NB4 (cell line): ENCODE measurements at places on chromosomes 5 and 9.

- peak; percentile 7 for DNase-seq
Observed at GRCh38 chr5:34735491-34736426, 79.6 kb downstream of the RAI14 start.

DNA sequence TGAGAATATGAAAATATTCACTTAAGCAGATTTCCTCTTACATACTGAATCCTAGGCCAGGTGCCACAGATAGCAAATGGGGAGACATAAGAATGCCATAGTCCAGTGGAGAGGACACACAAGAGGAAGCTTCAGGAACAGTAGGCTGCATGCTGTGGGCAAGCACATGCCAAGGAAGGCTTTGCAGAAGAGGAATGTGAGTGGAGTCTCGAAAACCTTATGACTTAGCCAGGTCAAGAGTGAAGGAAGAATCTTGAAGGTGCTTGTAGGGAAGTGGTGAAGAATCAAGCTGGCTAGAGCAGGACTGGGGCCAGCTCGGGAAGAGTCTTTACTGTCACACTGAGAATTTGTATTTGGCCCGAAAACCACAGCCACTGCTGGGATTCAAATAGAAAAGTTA lies 20.4 kb downstream of the RPS23 start:
- no peak for DNase-seq

DNA sequence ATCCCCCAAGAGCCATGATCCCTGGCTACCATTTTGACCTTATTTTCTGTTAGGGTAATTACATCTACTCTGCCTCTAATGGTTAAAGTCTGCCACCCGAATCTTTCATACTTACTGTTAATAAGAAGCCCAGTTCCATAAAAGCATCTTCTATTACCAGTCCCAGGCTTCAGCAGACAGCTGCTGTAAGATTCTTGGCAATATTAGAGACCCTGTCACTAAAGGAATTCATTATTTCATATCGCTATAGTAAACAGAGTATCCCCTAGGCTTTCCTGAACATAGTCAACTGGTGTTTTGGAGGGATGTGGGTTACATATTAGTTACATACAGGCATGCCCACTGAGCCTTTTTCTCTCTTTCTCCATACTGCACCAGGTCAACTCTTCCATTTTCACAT lies 608.7 kb upstream of the SEMA6A start:
- DNase-seq = no peak

DNA sequence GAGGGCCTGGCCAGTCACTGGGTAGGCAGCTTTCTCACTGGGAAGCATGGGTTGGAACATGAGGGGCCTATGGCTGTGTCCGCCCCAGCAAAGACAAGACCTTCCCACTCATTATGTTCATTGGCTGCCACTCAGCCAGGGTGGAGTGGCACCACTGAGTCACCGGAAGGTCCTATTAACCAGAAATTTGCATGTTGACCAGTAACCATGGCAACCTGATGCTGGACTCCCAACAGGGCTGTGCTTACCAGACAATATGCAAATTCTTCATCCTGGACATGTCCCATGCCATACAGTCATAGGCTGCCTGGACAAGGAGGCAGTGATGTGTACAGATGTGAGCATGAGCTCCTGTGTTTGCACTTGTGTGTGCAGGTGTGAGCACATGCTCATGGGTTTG lies 66.7 kb downstream of the PSD2 start:
- DNase-seq = no peak

DNA sequence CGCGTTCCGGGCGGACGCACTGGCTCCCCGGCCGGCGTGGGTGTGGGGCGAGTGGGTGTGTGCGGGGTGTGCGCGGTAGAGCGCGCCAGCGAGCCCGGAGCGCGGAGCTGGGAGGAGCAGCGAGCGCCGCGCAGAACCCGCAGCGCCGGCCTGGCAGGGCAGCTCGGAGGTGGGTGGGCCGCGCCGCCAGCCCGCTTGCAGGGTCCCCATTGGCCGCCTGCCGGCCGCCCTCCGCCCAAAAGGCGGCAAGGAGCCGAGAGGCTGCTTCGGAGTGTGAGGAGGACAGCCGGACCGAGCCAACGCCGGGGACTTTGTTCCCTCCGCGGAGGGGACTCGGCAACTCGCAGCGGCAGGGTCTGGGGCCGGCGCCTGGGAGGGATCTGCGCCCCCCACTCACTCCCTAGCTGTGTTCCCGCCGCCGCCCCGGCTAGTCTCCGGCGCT lies at the start of gene DAPK1:
DAPK1 (plus strand) TSS at position 264 of the 442 bp plus-strand sequence. CDS start 1,211 bp downstream, outside the sequence.
- no peak for DNase-seq

GRCh38 chr5:76732405-76733048 lies 16.6 kb downstream of the F2R start:
- DNase-seq = no peak

DNA sequence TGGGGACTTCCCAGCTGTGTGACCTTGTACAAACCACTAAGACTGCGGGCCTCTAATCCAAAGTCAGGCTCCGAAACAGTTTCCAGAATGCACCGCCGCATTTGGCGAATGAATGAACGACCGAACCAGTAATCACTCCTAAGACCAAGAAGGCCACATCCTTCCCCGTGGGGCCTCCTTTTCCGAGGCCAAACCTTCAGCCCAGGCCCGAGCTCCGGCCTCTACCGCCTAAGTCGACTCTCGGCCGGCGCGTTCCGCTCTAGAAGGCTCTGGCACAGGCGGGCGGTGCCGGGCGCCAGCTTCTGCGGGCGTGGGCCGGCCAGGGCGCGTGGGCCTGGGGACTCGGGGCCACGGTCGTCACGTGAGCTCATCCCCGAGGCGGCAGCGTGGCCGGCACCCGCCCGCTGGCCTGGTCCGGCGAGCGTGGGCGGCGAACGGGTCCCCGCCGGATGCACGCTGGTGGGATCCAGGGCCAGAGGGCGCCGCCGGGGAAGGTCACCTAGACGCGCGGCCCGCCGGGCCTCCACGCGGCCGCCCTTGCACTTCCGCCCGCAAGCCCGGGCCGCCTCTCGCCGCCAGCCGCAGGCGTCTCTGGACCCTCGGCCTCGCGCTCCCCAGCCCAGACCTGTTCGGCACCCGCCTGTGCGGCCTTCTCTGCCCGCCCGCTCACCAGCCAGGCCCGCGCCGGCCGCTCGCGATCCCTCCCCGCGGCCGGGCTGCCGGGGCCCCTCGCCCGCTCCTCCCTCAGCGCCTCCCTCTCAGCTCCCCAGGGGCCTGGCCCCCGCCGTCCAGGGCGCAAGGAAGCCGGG lies 754 bp downstream of the VDAC1 start:
- DNase-seq = peak; percentile 60

- DNase-seq = no peak
Observed at GRCh38 chr5:64838376-64838775, 69.6 kb downstream of the CWC27 start.

GRCh38 chr5:65018763-65019162 lies 250.0 kb downstream of the CWC27 start:
- DNase-seq = no peak

- DNase-seq = no peak
Observed at GRCh38 chr5:2256691-2257280, 374.1 kb upstream of the IRX4 start.

DNA sequence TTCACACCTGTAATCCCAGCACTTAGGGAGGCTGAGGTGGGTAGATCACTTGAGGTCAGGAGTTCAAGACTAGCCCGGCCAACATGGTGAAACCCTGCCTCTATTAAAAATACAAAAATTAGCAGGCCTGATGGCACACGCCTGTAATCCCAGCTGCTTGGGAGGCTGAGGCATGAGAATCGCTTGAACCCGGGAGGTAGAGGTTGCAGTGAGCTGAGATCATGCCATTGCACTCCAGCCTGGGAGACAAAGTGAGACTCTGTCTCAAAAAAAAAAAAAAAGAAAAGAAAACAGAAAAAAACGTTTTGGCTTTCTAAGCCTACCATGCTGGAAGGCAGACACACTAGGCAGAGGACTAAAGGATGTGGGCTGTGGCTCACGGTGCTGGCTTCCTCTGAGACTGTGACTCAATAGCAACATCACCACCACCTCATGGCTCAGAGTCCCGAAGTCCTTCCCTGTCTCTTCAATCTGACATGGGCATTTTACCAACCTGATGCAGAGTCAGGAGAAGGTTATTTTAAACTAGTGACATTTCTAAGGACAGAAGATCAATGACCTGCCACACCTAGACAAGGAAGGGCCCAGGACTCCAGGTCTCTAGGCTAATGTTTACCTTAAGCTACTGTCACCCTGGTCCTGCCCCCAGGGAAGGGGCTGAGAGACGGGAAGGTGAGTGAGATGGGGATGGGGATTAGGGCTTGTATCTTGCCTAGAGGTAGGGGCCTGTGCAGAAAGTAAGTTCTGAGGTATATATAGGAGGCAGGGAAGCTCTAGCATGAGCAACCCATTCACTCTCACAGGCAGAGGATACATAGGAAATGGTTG lies 3.7 kb downstream of the ECSCR start:
- DNase-seq = peak; percentile 89

GRCh38 chr5:92635001-92635461 lies 946.0 kb downstream of the NR2F1-AS1 start:
- DNase-seq = no peak

GRCh38 chr9:126505697-126506346 lies 107.9 kb upstream of the LMX1B start:
- no peak for DNase-seq

DNA sequence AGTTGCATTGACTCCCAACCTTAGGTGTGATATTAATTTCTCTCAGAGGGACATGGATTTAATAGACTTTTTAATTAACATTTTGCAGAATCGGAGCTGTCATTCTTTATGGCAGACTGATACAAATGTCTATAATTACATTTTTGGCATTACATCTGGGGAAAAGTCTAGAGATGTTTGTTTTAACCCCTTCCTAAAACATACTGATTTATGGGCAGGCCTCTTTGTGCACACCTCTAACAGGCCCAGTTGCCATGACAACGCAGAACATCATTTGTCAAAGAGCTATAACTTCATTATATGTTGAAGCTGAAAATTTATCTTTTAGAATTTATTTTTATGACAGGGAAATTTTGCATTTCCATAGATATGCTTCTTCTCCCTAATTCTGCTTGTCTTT lies 158.5 kb downstream of the NTRK2 start:
- DNase-seq = no peak

DNA sequence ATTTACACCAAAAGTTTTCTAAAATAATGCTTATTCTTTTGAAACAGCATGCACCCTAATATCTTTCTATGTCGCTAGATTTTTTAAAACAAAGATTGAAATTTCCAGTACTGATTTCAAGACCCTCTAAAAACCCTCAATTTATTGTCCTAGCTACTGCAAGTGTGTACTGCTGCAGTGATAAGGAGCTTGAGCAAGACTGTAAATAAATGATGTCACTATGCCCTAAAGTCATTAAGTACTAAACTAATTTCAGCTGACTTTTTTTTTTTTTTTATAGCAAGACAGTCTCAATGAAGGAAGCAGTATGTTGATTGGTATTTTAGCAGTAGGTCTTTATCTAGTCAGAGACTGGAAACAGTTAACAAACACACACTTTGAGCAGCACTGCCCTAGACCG lies 12.2 kb upstream of the MIER3 start:
- DNase-seq = no peak

DNA sequence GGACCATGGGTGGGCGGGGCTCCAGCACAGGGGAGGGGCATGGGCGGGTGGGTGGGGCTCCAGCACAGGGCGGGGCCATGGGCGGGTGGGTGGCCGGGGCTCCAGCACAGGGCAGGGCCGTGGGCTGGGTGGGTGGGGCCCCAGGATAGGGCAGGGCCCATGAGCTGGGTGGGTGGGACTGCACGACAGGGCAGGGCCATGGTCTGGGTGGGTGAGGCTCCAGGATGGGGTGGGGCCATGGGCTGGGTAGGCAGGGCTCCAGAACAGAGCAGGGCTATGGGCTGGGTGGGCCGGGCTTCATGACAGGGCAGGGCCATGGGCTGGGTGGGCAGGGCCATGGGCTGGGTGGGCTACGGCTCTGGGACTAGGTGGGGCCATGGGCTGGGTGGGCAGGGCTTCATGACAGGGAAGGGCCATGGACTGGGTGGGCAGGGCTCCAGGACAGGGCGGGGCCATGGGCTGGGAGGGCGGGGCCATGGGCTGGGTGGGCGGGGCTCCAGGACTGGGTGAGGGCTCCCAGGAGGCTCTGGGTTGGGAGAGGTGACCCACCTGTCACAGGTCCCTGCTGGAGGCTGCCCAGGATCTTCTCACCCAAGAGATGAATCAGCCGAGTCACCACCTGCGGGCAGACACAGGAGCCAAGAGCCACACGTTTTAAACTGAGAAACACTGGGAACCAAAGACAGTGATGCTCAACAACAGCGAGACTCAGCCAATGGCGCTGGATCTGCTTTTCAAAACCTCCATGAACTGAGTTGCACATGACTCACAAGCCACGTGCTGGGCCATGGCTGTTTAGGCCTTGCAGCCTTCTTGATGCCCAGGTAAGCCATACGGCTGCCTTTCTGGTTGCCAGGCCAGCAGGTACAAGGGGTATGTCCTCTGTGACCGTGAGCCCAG lies 33.6 kb upstream of the NSMF start:
- DNase-seq = peak; percentile 56

- no peak for DNase-seq
Observed at GRCh38 chr5:58069846-58070245, 390.0 kb downstream of the PLK2 start.

- no peak for DNase-seq
Observed at GRCh38 chr9:131238402-131239021, 37.8 kb downstream of the FAM78A start.

DNA sequence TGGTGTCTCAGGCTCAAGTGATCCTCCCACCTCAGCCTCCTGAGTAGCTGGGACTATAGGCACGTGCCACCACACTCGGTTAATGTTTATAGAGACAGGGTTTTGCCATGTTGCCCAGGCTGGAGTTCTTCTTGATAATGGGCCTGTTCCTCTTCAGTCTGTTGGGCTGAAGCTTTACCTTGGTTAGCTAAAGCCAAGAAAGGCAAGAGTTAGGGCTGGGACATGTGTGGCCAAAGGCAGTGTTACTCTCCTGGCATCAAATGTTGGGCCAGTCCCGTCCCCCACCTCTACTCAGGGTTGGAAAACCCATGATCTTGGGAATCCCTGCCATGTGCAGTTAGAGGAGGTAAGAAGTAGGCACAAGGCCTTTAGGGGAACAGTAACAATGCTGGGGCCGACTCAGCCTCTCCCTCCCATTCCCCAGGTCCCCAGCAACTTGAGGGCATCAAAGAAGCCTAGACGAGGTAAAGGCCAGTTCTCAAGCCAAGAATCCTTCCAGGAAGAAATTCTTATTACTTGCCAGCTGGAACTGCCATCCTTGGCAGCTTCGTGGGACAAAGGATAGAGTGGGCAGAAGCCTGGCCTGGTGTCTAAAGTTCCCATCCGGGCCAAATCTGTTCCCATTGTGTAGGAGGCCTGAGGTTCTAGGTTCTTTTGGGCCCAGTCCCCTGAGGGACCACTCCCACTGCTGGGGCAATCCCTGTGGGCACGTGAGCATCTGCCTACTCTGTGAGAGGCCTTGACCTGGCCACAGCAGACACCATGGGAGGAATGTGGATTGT lies 4.5 kb downstream of the EGR1 start:
- DNase-seq = no peak

GRCh38 chr5:5492087-5492933 lies 69.8 kb downstream of the ICE1 start:
- peak; percentile 76 for DNase-seq

DNA sequence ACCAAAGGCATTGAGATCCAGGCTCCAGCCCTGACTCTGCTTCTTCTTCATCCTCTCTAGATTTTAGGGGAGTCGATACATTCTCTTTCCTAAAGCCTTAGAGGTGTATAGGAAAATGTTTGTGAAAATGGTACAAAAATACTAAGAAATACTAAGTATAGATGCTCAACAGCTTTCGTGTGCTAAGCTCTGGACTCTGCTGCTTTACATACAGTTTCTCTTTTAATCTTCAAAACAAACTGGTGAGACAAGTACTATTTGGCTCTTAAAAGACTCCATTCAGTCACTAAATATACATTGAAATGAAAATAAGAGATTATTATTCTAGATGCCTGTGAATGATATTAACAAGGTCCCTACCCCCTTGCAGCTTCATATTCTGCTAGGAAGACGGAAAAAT lies 174.5 kb upstream of the TRPM3 start:
- DNase-seq = no peak
